Activated CD8-positive, alpha-beta memory T cell treated with anti-CD3 and anti-CD28 coated beads for 1 hour (primary cell): ENCODE measurements at places on chromosomes 2 and 18.
A peak's percentile ranks its signal among the peaks of the same experiment; 100 is the strongest.

GRCh38 chr2:229725716-229726574 lies 11.6 kb upstream of the DNER start:
- DNase-seq: no peak

GRCh38 chr2:123771928-123772632 lies 253.0 kb upstream of the CNTNAP5 start:
- no peak for DNase-seq

GRCh38 chr2:150487537-150488429 lies at the start of gene RND3:
Gene RND3 (minus strand): TSS chr2:150487667. CDS start chr2:150487417, 250 bp downstream.
- DNase-seq: no peak

GRCh38 chr18:48575301-48575657 lies 36.4 kb downstream of the CTIF start:
- DNase-seq: no peak

DNA sequence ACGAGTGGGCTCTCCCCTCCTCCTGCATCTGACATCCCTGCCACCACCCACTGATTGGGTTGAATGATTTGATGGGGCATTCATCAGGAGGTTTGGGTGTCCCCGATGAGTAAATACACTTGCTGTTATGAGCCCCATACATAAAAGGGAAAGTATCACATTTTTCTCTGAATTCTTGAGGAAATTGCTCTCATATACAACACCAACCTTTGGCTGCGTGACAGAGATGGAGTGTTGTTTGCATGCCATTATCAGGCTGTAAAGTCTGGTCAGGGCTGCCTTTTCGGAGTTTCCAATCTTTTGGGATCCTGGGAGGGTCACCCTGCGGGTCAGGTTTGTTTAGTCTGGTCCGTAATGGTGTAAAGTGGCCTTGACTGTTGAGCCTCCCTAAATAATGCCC lies 227.9 kb upstream of the SPRED2 start:
- no peak for DNase-seq

- no peak for DNase-seq
Measured at GRCh38 chr2:27773959-27774358, 2.4 kb downstream of the MRPL33 start.

GRCh38 chr18:14748496-14748895 lies 524 bp downstream of the ANKRD30B start:
- no peak for DNase-seq

- DNase-seq: no peak
Measured at GRCh38 chr2:132636346-132636745, 33.7 kb downstream of the LYPD1 start.

DNA sequence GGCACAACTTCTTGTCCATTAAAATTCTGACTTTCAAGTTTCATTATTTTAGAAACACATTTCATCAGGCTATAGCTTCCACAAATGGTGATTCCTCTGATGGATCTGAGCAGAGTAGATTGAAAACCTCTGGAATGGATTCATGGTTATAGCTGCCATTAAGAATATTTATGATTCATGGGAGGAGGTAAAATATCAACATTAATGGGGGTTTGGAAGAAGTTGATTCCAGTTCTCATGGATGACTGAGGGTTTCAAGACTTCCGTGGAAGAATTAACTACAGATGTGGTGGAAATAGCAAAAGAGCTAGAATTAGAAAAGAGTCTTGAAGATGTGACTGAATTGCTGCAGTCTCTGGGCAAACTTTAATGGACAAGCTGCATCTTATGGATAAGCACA lies 797.4 kb downstream of the SUCLG1 start:
- DNase-seq: no peak

DNA sequence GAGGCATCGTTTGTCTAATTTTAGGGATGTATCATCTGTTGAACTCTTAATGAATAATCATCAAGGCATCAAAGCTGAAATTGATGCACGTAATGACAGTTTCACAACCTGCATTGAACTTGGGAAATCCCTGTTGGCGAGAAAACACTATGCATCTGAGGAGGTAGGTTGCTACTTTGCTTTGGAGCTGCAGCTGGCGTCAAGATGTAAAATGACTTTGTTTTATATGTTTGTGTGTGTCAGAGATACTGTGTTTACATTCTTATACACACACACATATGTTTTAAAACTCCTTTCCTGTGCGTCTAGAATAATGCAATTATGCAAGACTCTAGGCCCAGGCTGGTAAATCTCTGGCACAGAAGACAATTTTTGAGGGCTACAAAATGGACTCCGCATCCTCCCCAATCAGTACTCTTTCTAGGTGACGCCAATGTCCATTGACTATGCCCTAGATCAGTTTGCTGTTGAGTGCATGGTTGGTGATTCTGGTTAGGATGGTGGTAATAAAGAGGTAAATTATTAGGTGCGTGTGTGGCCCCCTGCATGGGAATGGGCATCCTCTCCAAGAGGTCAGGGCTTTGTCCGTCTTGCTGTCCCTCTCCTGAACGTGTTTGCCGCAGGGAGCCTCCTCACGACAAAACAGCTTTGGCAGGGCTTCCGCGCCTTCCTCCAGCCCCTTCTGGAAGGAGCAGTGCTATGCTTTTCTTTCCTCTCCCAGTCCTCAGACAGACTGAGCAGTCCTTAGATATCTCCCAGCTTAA lies 68.2 kb upstream of the EML6 start:
- DNase-seq: no peak

DNA sequence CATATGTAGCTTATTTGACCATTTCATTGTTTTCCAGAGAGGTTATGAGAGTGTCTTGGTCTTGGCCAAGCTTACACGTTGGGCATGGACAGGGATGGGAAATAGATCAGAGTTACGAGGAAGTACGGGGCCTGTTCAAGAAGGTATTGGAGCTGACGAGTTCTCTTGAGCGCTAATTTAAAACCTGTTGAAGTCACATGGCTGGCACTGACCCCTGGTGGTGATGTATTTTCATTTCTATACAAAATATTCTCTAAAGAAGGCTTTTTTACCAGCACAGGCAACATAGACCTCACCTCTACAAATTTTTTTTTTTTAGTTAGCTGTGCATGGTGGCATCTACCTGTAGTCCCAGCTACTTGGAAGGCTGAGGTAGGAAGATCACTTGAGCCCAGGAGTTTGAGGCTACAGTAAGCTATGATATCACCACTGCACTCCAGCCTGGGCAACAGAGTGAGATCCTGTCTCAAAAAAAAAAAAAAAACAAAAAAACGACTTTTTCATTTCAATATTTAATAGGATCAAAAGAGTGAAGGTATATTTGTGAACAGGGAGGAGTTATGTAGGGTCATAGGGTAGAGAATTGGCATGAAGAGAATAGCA lies 19.6 kb downstream of the UGP2 start:
- peak; percentile 32 for DNase-seq

DNA sequence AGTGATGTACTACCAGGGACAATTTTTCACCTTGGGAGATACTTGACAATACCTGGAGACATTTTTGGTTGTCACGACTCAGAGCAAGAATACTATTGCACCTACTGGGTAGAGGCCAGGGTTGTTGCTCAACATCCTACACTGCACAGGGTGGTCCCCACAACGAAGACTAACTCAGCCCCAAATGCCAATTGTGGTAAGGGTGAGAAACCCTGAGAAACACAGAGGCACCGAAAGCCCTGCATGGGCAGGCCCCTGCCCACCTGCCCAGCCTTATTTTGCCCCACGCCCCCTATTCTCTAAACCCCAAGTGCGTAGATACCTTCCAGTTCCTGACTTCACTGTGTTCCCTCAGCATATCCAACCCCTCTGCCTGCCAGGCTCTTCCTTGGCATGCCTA lies 163.1 kb upstream of the PKDCC start:
- DNase-seq: no peak

DNA sequence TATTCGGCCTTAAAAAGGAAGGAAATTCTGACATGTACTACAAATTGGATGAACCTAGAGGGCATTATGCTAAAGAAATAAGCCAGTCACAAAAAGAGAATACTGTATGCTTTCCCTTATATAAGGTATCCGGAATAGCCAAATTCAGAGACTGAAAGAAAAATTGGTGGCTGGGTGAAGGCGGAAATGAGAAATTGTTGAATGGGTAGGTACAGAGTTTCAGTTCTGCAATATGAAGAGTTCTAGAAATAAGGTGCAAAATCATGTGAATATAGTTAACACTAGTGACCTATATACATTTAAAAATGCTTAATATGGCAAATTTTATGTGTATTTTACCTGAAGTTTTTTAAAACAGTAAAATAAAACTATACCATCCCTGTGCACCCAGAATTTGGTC lies 43.1 kb downstream of the RMP24 start:
- no peak for DNase-seq

DNA sequence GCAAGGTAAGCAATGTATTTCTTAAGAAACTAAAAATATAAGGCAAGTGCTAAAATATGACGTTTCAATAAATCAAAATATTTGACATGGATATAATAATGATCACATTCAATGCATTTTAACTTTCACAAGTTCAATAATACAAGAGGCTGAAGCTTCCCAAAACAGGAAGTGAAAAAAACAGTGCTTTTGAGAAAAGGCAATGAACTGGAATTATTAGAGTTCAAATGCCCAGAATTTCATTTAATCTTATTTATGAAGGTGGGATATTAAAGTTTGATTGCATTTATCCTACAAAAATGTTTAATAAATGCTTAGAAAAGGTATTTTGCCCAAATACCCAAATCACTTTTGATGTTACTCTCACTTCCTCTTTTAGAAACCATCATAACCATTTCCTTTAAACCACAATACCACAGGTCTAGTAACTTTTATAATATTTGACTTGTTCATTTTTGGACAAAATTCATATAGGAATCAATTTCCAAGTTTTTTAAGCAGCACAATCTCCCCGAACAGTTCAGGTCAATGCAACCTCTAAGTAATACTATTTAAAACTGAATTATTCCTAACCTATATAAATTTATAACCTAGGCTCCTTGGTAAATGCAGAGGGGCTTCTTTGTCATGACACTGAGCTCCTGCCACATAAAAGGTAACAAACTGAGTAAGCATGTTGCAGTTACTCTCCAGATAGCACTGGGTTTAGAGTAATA lies 2.1 kb downstream of the NCKAP1 start:
- no peak for DNase-seq
